ENCODE measurements at places on chromosomes 5 and 9.

GRCh38 chr9:89311346-89312221 lies 589 bp downstream of the CKS2 start:
- DNase-seq, result no peak

GRCh38 chr9:69951411-69951810 lies 92.2 kb upstream of the MAMDC2 start:
- DNase-seq, result no peak

DNA sequence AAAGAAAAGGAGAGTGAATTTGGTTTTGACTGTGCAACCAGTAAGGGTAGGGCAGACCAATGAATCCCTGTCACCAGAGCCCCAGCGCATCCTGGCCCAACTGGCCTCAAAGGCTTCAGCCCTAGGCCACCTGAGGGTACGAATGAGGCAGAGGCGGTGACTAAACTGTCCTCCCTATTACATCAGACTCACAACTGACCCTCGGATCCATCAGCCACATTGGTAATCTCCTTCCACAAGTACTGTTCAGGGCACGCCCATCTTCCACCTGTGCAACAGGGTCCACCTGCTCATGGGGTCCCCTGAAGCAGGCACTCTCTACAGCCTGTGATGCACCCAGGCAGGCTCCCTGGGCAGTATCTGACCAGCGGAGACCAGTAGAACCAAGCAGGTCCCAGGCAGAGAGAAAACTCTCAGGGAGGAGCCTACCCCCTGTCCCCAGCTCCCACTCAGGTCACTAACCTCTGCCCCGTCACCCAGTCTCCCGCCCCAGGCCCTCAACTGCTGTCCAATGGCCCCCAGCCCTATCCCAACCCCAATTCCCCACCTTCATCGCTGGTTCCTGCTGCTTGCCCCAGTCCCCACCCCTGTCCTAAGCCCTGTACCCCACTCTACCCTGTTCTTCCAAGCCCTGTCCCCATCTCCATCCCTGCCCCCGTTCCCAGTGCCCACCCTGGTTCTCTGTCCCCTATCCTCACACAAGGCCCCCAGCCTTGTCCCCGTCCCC lies 904 bp downstream of the EDF1 start:
- DNase-seq, result no peak

- DNase-seq, result no peak
These were observed 2118.6 kb upstream of the C9orf72 start for GRCh38 chr9:29691758-29692407.

GRCh38 chr9:88221105-88221504 lies 82.8 kb upstream of the SPATA31C2 start:
- DNase-seq, result no peak

Measured in frontal cortex (tissue), 4 donors.